Prostate gland (tissue), 2 donors: ENCODE measurements at places on chromosomes 4 and X. TPM values are rescaled to one million over a fixed set of nuclear protein-coding genes. Genes with fewer than 3 reads are reported as not detected.

The SCD5 gene
- 122 TPM for total RNA-seq

The GRIA3 gene
- 1.1 TPM for total RNA-seq

The REPS2 gene
- total RNA-seq = 46.5 TPM

The CENPVL1 gene
- not detected for total RNA-seq

The CDKL2 gene
- 2.7 TPM for total RNA-seq

The GRIA2 gene
- 5.1 TPM for total RNA-seq

The CUL4B gene
- 30.5 TPM for total RNA-seq

The RPL10 gene
- 5,500 TPM for total RNA-seq

DNA sequence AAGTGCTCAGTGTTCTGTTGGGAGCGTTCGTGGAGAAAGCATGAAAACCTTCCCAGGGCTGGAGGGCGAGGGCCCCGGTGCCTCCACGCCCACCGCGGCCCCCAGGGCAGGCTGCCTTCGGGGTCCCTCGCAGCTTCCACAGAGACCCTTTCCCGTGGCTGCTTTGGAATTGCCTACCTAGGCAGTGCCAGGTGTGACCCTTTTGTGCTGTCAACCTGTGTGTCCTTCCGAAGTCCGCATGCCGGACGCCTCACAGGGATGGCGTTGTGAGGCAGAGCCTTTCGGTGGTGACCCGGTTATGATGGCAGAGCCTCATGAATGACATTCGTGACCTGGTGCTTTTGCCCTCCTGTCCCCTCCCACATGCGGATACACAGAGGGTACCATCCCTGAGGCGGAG, 17.4 kb downstream of the TMEM175 start:
- no peaks in the 10 kb centered on the region for H3K36me3 ChIP-seq
- no peak overlapping the region for H3K27ac ChIP-seq
- H3K4me1 ChIP-seq = no peaks in the 10 kb centered on the region
- H3K27me3 ChIP-seq = no peaks in the 10 kb centered on the region
- no peak for DNase-seq

DNA sequence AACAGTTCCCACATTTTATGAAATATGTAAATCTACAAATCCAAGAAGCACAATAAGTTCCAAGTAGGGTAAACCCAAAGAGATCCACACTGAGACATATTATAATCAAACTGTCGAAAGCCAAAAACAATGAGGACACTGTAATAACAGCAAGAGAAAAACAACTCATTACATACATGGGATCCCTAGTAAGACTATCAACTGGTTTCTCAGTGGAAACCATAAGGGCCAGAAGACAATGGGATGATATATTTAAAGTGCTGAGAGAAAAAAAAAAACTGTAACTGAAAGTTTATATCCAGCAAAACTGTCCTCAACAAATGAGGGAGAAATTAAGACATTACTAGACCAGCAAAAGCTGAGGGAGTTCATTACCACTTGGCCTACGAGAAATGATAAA, 34.7 kb downstream of the GLRA2 start:
- H3K4me1 ChIP-seq = no peaks in the 10 kb centered on the region
- H3K4me3 ChIP-seq = no peak overlapping the region
- H3K27ac ChIP-seq = no peak overlapping the region
- no peak for DNase-seq
- no peaks in the 10 kb centered on the region for H3K36me3 ChIP-seq

DNA sequence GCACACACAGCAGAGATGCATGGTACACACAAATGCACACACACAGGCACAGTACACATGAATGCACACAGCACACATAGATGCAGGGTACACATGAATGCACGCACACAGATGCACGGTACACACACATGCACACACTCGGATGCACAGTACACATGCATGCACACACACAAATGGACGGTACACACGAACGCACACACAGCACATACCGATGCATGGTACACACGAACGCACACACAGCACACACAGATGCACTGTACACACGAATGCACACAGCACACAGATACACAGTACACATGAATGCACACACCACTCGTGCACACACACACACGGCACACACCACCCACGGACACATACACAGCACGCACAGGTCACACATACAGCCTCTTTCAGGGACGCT, 43.8 kb upstream of the CPLX1 start:
- H3K27me3 ChIP-seq = no peaks in the 10 kb centered on the region
- H3K36me3 ChIP-seq = no peaks in the 10 kb centered on the region
- no peak overlapping the region for H3K27ac ChIP-seq
- H3K4me3 ChIP-seq = no peak overlapping the region
- no peak for DNase-seq

DNA sequence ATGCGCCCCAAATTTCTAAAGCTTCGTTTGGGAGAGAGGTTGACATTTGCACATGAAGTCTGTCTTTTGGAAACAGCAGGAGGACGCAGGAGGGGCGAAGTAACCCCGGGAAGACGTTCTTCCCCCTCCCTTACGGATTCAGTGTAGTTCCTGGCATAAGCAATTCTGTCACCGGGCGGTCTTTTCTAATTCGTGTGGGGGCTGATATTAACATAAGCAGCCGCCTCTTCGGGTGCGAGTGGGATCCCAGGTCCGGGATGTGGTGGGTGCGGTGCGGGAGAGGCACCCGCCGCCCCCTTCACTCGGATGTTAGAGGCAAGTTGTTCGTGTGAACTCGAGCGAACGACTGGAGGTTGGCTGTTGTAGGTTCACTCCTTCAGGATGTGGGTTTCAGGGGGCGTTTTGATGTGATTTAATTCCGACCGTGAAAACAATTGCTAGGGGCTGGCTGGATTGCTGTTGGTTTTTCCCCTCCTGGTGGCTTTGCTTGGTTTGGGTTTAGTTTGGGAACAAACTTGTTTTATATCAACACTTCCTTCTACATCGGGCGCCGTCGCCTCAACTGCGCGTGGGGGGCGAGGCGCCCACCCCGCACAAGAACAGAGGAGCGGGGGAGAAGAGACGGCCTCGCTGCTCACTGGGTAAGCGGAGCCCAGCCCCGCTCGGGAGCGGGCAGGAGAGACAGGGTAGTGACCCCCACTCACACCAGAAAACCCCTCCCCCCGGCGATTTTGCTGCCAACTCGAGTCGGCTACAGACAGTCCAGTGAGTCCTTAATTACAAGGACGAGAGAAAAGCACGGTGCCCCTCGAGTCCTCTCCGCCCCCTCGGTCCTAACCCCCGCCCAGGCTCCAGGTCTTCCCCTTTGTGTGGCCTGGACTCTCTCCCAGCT, 2.9 kb upstream of the LEF1 start:
- H3K36me3 ChIP-seq = no peaks in the 10 kb centered on the region
- peak overlapping the region; percentile 38 for H3K27ac ChIP-seq
- DNase-seq = no peak
- H3K27me3 ChIP-seq = peaks cover 20% of the 10 kb centered on the region

- H3K27ac ChIP-seq = no peak overlapping the region
- H3K27me3 ChIP-seq = no peaks in the 10 kb centered on the region
- H3K4me1 ChIP-seq = no peaks in the 10 kb centered on the region
- H3K4me3 ChIP-seq = no peak overlapping the region
- no peak for DNase-seq
Measured at GRCh38 chr4:28469886-28470285, 1609.2 kb downstream of the STIM2 start.

- H3K27ac ChIP-seq = no peak overlapping the region
- no peak for DNase-seq
- no peak overlapping the region for H3K4me3 ChIP-seq
- no peaks in the 10 kb centered on the region for H3K27me3 ChIP-seq
- no peaks in the 10 kb centered on the region for H3K4me1 ChIP-seq
Measured at GRCh38 chr4:169446824-169447223, 165.6 kb downstream of the NEK1 start.

DNA sequence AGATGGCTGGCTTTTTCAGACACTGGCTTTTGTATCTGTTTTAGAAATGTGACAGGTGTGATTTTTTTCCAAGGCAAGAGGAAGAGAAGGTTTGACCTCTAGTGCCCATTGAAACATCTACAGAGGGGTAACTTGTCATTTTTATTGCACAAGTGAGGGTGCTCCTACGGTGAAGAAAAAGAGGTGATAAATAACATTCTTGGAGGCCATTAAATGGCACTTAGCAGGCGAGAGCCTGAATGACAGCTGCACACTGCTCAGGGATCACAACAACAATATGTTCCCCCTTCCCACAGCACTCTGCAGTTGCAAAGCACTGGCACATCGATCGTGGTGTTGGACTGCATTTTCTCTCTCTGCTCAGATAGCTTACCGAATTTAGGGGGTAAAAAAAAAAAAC, 22.9 kb downstream of the FAM184B start:
- DNase-seq = no peak
- H3K4me1 ChIP-seq = no peaks in the 10 kb centered on the region
- no peak overlapping the region for H3K4me3 ChIP-seq
- no peaks in the 10 kb centered on the region for H3K36me3 ChIP-seq
- no peak overlapping the region for H3K27ac ChIP-seq
- H3K27me3 ChIP-seq = no peaks in the 10 kb centered on the region

DNA sequence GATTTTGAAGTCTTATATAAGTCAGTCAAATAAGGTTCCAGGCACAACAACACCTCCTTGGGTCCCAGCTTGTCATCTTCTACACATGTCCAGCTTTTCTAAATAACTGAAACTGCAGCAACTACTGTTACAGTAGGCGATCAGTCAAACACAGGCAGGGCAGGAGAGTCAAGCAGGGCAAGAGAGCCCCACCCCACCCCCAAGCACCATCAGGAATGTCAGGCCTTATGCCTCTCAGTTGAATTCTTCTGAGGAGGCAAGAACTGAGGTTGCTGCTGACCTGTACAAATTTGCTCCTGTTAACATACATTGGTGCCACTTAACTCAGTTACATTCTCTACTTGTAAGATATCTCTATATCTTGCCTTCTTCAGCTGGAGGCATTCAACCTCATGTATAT, 608.8 kb upstream of the PCDH10 start:
- no peaks in the 10 kb centered on the region for H3K27me3 ChIP-seq
- no peak for DNase-seq
- H3K4me1 ChIP-seq = no peaks in the 10 kb centered on the region
- H3K36me3 ChIP-seq = no peaks in the 10 kb centered on the region

DNA sequence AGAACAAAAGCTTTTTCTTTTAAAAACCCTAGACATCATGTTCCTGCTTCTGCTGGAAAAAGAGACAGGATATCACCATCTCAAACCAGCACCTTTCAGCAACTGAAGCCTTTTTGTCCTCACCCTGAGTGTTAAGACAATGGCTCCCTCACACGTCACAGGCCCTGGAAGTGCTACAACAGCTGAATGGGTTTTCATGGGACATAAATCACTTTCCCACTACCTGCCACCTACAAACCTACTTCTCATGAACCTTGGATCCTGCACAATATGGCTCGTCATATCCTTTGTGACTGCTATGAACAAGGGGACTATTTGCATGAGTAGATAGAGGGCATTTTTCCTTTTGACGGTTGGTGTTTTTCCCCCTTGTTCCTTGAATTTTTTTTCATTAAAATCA, 93.6 kb downstream of the TSPAN5 start:
- H3K4me1 ChIP-seq = no peaks in the 10 kb centered on the region
- H3K27ac ChIP-seq = no peak overlapping the region
- no peaks in the 10 kb centered on the region for H3K36me3 ChIP-seq
- no peak overlapping the region for H3K4me3 ChIP-seq
- DNase-seq = no peak

- H3K27me3 ChIP-seq = no peaks in the 10 kb centered on the region
- no peak for DNase-seq
- no peak overlapping the region for H3K4me3 ChIP-seq
- peak overlapping the region; percentile 41 for H3K27ac ChIP-seq
Measured at GRCh38 chr4:113692809-113693411, 68.6 kb downstream of the CAMK2D start.

- no peak for DNase-seq
- no peaks in the 10 kb centered on the region for H3K27me3 ChIP-seq
- no peak overlapping the region for H3K4me3 ChIP-seq
- no peaks in the 10 kb centered on the region for H3K36me3 ChIP-seq
- H3K4me1 ChIP-seq = no peaks in the 10 kb centered on the region
Measured at GRCh38 chr4:54842226-54842625, 184.5 kb downstream of the KIT start.

- peak overlapping the region; percentile 96 for H3K27ac ChIP-seq
- peak; percentile 20 for DNase-seq
- peak overlapping the region; percentile 99 for H3K4me3 ChIP-seq
- peaks cover 9% of the 10 kb centered on the region for H3K36me3 ChIP-seq
Measured at GRCh38 chr4:118836301-118837120, 585 bp upstream of the SEC24D start.

DNA sequence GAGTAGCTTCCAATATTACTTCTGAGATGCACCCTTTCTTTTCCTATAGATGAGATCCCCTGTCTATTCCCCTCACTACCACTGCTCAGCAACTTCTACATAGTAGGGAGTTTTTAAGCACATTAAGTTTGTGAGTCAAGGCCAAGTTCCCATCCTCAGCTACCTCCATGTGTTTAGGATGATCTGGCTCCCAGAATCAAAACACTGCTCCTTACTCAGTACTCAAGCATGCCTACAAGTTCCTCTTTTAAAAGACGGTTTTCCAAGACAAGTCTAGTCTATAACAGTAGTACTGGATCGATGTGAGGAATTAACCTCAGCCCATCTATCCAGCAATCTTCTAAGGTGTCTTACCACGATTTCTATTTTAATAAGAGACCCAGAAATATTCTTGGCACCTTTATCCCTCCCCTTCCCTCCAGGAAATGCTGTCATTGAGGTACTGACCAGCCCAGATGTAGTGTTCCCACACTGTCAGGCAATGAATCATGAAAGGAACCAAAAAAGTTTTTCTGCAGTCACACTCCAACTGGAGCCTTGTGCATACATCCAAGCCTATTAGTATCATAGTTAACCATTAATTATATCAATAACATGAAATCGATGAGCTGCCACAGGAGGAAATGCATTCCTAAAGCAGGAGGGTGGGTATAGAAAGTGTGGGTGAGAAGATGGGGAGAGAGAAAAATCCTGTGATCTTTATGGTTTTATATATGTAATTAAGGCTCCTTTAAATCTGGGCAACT, 29.6 kb downstream of the AREG start:
- no peaks in the 10 kb centered on the region for H3K27me3 ChIP-seq
- no peak overlapping the region for H3K4me3 ChIP-seq
- H3K4me1 ChIP-seq = no peaks in the 10 kb centered on the region
- no peak for DNase-seq
- H3K36me3 ChIP-seq = no peaks in the 10 kb centered on the region
- H3K27ac ChIP-seq = no peak overlapping the region

- no peaks in the 10 kb centered on the region for H3K4me1 ChIP-seq
- H3K27me3 ChIP-seq = no peaks in the 10 kb centered on the region
- H3K4me3 ChIP-seq = no peak overlapping the region
- no peaks in the 10 kb centered on the region for H3K36me3 ChIP-seq
Measured at GRCh38 chrX:37302569-37302968, 46.6 kb upstream of the PRRG1 start.

GRCh38 chrX:8433109-8434062, 31.2 kb upstream of the VCX3B start:
- H3K27me3 ChIP-seq = no peaks in the 10 kb centered on the region
- H3K36me3 ChIP-seq = no peaks in the 10 kb centered on the region
- H3K27ac ChIP-seq = no peak overlapping the region

DNA sequence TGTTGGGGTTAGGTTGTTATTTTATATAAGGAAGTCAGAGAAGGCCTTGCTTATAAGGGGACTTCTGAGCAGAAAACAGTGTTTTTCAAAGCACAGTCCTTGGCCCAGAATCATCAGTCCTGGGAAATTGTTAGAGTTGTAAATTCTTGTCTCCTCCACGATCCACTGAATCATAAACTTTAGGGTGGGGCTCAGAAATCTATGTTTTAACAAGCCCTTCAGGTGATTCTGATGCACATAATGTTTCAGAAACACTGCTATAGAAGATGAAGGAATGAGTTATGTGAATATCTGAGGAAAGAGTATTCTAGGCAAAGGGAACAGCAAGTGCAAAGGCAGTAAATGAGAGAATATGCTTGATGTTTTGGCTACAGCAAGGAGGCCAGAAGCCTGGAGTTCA, 121.8 kb downstream of the COL4A6 start:
- no peak for DNase-seq
- no peak overlapping the region for H3K4me3 ChIP-seq
- H3K27ac ChIP-seq = no peak overlapping the region
